ENCODE measurements at places on chromosomes 7 and 10.

DNA sequence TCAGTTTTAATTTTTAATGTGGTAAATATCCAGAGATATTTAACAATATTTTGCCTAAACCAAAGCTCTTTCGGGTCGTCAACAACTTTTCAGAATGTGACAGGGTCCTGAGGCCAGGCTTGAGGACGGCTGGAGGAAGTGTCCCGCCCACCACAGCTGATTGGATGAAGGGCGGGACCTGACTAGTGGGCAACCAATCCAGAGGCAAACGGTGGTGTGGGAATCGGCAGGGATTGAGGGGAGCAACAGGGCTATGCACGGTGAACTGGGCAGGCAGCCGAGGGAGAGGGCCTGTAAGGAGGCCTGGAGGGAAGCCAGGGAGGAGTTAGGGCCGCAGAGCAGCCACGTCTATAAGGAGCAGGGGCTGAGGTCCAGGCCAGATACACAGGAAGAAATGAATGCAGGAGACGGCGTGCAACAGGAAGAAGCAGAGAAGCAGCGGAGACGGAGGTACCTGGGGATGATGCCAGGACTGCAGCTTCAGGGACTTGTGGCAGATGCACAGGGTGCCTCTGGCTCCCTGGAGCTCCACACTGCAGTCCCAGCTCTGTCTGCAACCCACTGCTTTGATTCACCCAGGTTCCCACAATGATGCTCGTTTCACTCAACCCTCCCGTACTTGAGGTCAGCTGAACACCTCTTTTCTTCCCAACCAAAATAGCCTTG, 46.1 kb upstream of the ZMIZ1 start:
- DNase-seq: peak; percentile 26

DNA sequence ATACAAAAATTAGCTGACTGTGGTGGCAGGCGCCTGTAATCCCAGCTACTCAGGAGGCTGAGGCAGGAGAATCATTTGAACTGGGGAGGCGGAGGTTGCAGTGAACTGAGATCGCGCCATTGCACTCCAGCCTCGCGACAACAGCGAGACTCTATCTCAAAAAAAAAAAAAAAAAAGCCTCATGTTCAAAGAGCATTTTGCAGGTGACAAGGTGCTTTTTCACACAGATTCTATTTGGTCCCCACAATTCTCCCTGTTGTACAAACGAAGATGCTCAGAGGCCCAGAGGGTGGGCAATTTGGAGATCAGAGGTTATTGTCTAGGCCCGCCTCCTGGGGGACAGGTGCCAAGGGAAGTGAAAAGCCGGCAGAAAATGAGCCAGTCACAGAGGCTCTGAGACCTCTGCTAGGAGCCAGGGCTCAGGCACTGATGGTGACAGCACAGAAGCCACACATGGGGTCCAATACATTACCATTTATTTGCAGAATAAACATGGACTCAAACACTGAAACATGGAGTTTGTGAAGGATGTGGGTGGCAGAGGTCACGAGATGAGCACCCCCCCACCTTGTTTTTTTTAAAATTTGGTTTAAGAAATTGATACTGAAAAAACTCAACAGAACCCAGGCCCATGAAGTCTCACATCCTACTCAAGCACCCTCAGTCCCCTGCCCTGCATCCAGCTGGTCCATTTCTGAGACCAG, 882 bp upstream of the GAL3ST4 start:
- DNase-seq: peak; percentile 42

- DNase-seq: no peak
These were observed 5.0 kb downstream of the TPK1 start for GRCh38 chr7:144830811-144831210.

DNA sequence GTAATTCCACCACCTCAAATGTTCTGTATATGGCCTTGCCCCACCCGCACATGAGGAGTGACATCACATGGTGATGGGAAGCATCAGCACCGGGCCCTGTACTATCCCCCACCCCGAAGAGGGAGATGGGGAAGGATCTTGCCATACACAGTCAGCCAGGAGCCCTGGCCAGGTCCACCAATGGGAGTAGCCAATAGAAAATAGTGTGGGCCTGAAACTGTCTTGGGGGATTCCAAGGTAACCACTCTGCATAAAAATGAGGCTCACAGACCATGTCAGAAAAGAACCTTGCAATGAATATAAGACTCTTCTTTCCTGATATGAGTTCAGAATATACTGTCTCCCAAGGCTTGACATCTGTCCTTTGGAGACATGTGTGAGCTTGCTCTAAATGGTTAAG, 51.1 kb downstream of the ADRB1 start:
- DNase-seq: no peak

DNA sequence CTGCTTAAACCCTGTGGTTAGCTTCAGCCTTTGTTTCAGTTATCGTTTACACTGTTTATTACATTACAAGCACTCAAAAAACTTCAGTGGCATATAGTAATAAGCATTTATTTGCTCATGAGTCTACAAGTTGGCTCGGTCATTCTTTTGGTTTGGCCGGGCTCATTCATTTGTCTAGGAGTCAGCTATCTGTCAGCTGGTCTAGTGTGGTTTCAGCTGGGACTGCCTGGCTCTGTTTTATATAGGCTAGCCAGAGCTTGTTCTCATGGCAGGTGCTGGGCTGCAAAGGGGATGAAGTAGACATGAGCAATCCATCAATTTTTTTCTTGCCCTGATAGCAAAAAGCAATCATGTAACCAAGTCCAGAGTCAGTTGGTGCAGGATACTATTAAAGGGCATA, 103.6 kb downstream of the MKLN1 start:
- no peak for DNase-seq

- DNase-seq: no peak
These were observed 19.0 kb downstream of the FAM53B start for GRCh38 chr10:124725171-124725631.

DNA sequence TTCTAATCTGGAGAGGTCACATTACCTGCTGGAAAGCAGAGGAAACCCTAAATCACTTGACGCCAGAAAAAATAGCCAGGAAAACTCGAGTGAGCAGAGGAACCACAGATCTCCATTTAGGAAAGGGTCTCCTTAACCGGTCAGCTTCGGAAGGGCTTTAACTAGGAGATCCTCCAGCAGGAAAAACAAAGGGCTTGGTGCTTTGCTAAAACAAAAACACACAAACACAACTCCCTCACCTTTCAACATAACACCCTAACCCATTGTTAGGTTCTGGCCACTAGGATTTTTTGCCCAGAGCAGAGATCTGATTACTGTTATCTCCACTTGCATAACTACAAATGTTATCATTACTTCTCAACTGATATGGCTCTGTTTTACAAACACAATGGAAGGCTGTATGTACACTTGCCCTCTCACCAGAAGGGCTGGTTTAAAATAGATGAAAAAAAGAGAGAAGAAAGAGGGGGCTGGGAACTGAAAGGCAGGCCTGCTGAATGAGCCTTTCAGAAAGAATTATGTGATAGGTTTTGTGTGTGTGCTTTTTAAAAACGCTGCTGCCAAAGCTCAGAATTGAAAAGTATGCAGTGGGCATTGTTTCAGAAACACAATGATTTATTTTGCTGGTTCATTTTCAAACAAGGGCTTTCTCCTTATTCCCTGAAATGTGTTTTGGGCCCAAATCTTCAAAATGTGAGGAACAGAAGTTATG, 161.5 kb downstream of the FGFR2 start:
- DNase-seq: no peak

DNA sequence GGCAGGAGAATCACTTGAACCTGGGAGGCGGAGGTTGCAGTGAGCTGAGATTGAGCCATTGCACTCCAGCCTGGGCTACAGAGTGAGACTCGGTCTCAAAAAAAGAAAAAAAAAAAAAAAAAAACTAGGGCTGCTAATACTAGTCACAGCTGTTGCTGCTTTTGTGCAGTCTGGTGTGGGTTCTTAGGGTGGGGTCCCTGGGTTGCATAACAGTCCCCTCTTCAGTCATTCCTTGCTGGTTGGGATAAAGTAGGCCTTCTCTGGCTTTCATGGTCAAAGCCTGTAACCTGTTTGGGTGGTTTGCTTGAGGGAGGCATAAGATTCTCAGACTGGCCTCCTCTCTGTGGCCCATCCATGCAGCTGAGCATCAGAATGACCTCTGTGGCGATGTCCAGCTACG, 14.1 kb downstream of the SSMEM1 start:
- DNase-seq: no peak

DNA sequence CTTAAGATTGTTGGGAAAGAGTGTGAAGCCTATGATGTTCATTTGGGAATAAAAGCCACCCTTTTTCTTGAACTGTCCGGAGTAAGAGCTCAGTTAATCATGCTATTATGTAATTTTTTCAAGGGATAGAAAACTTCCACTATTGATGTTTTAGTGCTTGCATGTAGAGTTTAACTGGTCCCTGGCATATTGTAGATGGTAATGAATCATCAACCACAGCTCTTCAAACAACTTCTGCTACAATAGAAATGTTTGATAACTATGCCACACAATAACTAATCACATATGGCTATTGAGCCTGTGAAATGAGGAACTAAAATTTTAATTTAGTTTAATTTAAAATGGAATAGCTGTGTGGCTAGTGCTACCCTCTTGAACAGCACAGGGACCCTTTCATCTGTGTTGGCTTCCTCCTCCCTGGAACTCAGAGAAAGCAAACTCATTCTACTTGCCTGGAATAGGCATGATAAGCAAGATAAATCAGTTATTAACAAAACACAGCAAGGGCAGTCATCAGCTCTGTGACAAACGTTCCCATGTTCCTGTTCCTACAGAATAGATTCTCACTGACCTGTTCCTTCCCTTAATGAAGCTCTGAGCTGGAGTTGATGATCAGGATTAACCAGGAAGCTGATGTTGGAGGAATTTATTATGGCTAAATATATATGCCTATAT, 4.9 kb upstream of the SRI start:
- no peak for DNase-seq

- DNase-seq: peak; percentile 70
These were observed 860 bp downstream of the ZEB1 start for GRCh38 chr10:31319602-31320549.

DNA sequence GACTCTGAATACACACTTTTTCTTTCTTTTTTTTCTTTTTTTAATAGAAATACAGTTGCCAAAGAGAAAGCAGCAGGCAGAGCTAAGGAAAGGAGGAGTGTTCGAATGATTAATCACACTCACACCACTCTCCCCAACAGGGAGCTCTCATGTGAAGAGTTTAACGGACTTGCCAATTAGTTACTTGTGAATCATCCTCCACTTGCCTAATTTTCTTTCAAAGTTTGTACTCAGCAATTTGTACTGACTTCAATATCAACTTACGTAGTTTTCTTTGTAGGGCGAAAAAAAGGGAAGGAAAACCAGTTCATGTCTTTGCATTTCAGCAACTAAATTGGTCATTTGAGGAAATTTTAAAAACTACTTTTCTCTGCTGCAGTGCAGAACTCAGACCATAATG, 109.2 kb downstream of the PIP4K2A start:
- DNase-seq: no peak

DNA sequence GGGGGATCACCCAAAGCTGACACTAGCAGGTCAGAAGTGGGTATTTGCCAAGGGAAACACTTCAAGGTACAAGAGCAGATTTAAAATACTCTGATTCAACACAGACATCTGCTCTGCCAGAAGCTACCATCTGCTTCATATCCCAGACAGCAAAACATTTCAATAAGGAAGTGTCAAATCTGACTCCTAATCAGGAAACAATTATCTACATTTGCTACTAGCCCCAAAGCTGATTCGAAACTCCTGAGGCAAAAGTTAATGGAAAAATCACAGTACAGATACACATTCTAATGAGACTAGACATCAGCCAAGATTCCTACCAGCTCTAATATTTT, 48.9 kb downstream of the PARD3 start:
- DNase-seq: no peak

DNA sequence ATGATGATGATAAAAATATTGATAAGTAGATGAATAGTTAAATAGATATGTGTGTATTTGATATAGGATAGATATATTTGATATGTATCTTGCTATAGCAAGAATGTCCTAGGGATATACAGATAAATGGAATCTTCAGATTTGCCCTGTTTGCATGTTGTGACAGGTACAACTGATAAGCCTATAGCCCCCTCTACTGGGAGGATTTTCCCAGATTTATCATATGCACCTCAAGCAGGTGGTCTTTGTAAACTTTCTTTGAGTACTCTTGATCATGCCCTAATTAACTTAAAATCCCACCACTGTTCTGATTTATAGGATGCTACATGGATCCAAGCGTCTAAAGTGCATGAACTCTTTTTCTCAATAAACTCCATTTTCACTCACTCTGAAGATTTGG, 1050.7 kb downstream of the SORCS3 start:
- no peak for DNase-seq

- no peak for DNase-seq
These were observed 124.5 kb upstream of the RHOBTB1 start for GRCh38 chr10:61068471-61068870.

DNA sequence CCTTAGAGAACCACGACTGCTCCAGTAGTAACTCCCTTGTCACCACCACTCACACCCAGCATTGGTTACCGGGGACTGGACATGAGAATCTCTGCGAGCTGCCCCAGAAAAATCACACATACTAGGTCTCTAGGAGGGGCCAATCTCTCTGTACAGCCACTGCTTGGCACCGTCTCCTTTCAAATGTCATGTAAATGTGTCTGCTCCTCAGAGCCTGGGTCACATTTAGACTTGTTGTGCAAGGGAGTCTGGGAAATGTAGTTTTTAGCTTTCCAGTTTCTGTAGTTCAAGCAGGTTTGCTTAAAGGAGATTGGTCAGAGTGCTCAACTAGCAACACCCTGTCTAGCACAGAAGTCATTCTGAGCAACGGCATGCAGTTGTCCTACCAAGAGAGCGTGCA, 60.0 kb downstream of the CHN2 start:
- no peak for DNase-seq

- no peak for DNase-seq
These were observed 29.1 kb downstream of the CDCA7L start for GRCh38 chr7:21916629-21917028.

- DNase-seq: peak; percentile 37
These were observed 124.1 kb downstream of the LMBR1 start for GRCh38 chr7:156768698-156769472.

DNA sequence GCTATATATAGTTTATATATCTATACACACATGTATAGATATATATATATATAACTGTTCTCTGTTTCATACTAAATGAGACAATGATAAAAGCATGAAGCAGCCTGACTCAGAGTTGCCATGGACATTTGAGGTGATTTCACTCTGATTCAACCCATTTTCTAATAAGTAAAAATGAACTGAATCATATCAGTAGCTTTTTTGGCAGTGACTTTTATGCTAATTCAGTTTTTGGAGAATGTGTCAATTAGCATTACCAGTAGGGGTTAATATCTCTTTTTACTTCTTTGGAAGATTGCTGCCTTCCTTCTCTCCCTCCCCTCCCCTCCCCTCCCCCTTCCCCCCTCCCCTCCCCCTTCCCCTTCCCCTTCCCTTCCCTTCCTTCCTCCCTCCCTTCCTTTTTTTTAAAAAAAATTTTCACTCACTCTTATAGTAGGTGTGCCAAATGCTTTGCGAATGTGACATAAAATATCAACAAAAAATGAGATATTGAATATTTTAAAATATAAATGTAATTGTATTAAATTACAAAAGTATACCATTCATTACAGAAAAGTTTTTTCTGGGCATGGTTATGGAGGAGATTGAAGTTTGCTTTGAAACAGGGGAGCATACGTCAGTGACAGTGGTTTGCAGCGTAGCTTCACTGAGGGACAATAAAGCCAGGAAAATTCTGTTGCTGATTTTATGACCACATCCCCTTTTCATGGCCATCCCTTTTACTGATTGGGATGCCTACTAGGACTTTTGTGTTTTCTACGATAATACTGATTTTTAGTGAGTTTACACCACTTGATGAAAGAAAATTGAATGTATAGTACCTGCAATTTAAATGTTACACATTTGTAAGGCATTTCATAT, 64.0 kb upstream of the KLF6 start:
- DNase-seq: peak; percentile 67

All from stimulated activated CD4-positive, alpha-beta T cell treated with anti-CD3 and anti-CD28 coated beads, Interleukin-15, amount 100 ng/mL, for 24 hours (primary cell).